GM19239 (cell line): ENCODE measurements at places on chromosomes 6 and 20.

- DNase-seq: no peak
Measured at GRCh38 chr6:23420659-23421350, 705.2 kb upstream of the NRSN1 start.

- DNase-seq: no peak
Measured at GRCh38 chr20:62203378-62204030, 16.6 kb downstream of the HRH3 start.

DNA sequence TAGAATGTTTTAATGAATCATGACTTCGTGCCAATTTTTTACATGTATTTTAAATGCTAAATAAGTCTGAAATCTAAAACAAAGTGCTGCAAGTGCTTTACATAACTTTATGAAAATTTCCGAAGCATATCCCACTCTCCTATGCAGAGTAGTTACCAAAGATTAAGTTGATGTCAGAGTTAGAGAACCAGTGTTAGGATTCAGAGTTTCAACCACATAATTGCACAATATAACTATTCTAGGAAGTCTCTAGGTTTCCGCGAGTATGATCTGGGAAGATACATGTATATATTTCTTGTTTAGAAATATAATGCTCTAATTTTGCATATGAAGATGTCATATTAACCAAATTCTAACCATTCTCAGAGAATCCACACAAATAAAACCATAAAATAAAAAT lies 74.8 kb downstream of the ASCC3 start:
- no peak for DNase-seq

DNA sequence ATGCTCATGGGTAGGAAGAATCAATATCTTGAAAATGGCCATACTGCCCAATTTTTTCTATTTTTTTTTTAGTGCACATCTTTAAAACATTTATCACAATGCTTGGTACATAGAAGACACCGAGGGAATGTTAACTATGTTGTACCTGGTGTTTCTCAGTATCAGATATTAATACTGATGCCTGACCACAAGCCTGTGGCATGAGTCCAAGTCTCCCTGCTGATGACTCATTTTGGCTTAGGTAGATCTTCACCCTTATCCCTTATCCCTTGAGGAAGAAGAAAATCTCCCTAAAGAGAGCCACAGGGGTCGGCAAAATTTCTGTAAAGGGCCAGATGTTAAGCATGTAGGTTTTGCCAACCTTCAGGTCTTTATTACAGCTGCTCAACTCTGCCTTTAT lies 14.5 kb downstream of the CD109 start:
- DNase-seq: no peak

- no peak for DNase-seq
Measured at GRCh38 chr6:125124049-125124669, 29.4 kb upstream of the TPD52L1 start.

DNA sequence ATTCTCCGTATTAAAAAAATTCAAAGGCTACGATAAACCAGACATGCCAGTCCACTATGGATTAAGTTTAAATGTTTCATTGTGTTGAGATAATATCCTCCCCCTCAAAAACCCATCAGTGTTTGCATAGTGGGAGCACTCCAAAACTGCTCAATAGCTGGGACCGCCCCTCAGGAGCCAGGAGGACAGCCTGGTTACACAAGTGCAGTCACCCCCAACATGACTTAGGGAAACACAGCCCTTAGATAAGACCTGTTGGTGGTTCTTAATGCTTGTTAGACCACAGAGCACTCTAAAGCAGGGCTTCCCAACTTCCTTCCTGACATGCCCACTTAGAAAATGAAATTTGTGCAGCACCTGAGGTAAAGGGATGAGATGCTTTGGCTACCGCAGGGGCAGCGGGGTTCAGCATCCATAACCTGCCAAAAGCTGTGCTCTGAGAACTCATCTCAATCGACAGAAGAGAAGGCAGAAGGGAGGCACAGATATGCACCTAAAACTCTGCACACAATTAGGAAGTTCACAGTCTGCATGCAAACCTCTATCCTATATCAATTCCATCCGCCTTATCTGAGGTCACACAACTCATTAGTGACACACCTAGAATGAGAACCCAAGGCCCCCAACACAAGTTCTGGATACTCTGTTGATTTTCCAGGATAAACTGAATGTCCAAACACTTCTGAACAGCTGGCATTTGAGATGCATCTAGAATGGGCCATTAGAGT lies 74.3 kb downstream of the RALGAPA2 start:
- DNase-seq: no peak

DNA sequence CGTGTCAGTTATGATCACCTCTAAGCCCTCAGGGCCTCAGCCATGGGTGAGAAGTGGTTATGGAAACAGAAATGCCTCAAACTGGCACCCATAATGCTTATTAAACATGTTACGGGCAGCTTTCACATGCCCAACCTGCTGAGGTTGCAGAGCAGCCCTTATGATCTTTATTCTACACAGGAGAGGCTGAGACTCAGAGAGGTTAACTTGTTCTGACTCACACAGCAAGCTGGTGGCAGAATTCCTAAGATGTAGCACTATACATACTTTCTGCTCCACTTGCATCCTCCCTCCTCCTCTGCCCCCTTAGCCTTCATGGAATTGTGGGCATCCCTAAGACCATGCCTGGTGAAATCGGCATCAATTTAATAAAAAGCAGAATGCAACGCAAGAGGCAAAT lies 34.7 kb upstream of the IGF2R start:
- no peak for DNase-seq
